ENCODE measurements at places on chromosomes 7 and 10.

- peak; percentile 21 for DNase-seq
Observed at GRCh38 chr7:157539521-157539920, 202.7 kb downstream of the DNAJB6 start.

DNA sequence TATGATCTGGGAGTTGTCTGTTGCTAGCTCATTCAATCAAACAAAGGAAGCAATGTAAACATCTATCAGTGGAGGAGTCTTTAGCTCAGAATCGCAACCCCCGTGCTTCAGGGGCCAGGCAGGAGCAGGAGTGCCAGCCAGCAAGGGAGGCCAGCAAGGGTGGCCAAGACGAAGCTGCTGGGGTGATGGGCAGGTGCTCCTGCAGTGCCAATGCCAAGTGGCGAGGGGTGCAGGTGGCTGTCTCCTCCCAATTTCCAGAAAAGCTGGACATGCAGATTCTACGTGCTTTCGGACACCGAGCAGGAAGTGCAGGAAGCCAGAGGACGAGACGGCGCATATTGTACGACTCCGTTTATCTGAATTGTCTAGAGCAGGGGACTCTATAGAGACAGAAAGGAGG is 48.1 kb upstream of the EBF3 start:
- no peak for DNase-seq

DNA sequence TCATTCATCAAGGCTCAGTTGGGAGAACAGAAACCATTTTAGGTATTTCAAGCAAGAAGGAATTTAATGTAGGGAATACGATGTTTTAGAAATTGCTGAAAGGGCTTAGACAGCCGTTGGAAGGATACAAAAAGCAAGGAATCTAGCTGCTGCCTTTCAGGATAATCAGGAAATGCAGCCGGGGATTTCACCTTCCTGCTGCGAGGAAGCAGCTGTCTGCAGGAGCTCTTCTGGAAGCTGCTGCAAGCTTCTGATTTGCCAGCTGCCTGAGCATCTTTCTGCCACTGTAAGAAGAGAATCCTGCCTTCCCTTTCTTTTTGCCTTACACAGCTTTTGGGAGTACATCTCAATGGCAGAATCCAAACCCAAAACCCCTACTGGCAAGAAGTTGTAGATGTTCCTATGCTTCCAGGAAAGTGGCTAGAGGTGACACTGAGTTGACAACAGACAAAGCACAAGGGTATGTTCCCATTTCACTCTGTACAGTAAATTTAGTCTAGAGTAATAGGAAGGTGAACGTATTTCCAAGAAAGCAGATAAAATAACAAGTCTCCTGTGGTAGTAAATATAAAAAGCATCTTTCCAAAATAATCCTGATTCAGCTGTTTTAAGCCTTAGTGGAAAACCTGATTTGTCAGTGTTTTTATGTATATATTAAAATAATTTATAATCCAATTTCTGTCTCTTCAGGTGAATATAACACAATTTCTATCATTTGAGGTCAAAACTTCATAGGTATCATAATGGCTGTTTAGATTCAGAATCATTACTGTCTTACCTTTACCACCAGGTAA is 148.4 kb upstream of the LRGUK start:
- DNase-seq, result no peak

DNA sequence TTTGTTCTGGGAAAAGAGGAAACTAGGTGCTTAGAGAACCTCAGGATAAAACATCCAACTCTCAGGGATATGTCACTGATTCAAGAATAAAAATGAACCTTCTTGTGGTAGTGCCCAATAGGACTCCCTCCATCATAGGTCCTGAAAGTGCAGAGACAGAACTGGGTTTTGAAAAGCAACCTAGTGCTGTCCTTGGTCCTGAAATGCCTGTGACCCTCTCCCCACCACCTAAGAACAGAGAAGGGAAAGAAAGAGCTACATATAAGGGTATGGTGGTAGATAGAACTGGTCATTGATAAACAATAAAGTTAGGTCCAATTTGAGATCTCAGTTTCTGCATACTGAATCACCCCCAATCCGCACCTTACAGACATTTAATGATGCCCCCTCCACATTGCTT is 953.3 kb downstream of the XPNPEP1 start:
- no peak for DNase-seq

DNA sequence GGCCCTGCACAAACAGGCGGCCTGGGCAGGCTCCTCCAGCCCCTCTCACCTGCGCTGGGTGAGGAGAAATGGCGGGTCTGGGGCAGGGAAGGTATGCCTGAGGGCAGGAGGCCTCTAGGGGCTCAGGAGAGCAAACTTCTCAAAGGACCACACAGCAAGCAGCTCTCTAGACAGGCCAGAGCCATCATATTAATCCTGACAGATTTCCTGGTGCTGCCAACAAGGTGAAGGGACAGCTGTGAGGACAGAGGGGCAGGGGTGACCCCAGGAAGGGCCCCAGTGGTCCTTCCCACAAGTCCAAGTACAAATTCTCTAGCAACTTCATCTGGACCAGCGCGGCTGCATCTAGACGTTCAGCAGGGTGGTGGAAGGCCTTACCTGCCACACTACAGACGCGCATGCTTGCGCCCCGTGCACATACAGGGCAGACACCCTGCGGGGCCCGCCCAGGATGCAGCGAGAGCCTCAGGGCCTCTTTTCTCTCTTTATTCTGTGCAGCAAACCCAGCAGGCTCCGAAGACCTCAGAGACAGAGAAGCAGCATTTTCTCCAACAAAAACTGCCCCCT is 62.1 kb downstream of the ZRANB1 start:
- peak; percentile 28 for DNase-seq
